Anterior cingulate cortex (tissue), 58 donors: ENCODE measurements at places on chromosomes 2 and 18.

- DNase-seq: no peak
Observed at GRCh38 chr18:77023102-77023782, 109.3 kb downstream of the MBP start.

DNA sequence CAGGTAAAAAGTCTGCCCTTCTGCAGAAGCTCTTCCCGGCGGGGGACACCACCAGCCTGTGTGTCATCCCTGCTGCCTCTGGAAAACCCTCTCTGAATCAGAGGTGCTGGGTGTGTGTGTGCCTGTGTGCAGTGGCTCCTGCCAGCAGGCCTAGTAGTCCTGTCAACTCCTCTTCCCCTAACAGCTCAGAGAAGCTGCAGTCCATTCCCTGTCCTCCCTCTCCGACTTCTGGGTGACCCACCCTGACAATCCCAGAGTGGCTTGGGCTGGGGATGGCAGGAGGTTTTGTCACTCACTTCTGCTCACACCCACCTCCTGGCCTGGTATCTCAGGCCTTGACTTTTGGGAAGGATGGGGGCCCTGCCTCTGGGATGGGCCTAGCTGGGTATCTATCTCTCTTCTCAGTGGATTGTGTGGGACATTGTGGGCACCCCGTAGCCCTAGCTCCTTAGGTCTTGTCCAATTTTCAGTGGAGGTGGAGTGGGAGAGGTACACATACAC, 2.3 kb downstream of the WNT10A start:
- DNase-seq: no peak

DNA sequence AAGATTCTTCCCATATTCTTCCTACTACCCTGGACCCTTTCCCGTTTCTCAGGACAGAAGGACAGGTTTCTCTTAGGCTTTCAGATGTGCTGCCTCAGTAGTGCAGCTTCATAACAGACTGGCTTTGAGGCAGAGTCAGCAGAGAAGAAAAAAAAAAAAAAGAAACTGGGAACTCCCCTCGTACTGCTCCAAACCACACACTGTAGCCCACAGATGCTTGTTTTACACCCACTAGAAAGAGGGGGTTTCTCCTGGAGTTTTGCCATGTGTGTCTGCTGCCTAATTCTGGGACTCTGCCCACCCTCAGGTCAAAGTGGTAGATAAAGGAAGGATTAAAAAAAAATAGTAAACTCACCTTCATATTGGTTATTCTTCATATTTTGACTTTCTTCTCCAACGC, 95.9 kb downstream of the NCOA1 start:
- DNase-seq: no peak

DNA sequence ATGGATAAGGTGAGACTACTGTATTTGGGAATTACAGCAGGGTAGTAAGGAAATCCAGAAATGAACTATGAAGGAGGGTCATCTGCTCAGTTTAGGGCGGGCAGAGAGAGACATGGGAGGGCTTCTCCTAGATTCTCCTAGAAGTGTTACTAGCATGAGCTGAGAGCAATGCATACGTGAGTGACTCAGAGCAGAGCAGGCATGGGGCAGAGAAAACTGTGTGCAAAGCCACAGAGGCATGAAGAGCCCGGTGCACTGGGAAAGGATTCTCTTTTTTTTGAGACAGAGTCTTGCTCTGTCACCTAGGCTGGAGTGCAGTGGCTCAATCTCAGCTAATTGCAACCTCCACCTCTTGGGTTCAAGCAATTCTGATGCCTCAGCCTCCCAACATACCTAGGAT, 116.2 kb downstream of the SOCS6 start:
- no peak for DNase-seq

GRCh38 chr2:175147186-175147585, 20.8 kb downstream of the ATF2 start:
- no peak for DNase-seq

DNA sequence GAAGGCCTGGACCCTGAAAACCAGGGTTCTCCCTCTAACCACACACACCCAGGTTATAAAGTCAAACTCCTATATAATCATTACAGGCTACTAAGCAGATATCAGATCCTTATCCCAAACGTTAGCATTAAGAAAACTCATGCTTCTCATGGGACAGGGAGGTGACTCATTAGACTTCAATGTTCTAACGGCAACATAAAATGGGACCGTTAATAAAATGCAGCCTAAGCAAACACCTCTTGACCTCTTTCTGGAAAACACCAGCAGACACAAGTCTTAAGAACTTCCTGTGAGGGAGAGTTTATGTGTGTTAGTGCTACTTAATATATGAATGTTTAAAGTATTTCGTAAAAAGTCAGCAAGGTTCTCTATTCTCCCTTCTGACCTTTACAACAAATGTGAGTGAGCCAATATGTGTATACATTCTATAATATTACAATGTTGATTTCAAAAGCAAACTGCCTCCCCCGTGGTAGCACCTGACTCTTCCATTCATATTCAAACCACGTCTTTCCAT, 31.7 kb downstream of the LPIN2 start:
- DNase-seq: no peak
